Activated CD8-positive, alpha-beta T cell treated with anti-CD3 and anti-CD28 coated beads for 36 hours (primary cell): ENCODE measurements at places on chromosomes 12 and 14. TPM values are rescaled to one million over a fixed set of nuclear protein-coding genes. Genes with fewer than 3 reads are reported as not detected.

Gene DNAJC22
- total RNA-seq: not detected

Gene CEBPE
- 0.27 TPM for total RNA-seq

Gene TAS2R10
- not detected for total RNA-seq

- DNase-seq: no peak
- peaks cover 16% of the 10 kb centered on the region for H3K4me1 ChIP-seq
- no peak overlapping the region for H3K27ac ChIP-seq
- no peaks in the 10 kb centered on the region for H3K27me3 ChIP-seq
These were observed 42.2 kb upstream of the PTGR2 start for GRCh38 chr14:73809391-73809790.

GRCh38 chr12:115378291-115378690 is 694.3 kb upstream of the TBX3 start:
- H3K36me3 ChIP-seq: no peaks in the 10 kb centered on the region
- H3K27me3 ChIP-seq: peaks cover 1% of the 10 kb centered on the region
- DNase-seq: no peak
- H3K27ac ChIP-seq: no peak overlapping the region
- H3K4me3 ChIP-seq: no peak overlapping the region
- peaks cover 10% of the 10 kb centered on the region for H3K4me1 ChIP-seq

GRCh38 chr14:22573804-22574203 is 15.2 kb downstream of the DAD1 start:
- no peak for DNase-seq
- H3K4me3 ChIP-seq: no peak overlapping the region
- H3K4me1 ChIP-seq: peaks cover 51% of the 10 kb centered on the region
- H3K27ac ChIP-seq: no peak overlapping the region

DNA sequence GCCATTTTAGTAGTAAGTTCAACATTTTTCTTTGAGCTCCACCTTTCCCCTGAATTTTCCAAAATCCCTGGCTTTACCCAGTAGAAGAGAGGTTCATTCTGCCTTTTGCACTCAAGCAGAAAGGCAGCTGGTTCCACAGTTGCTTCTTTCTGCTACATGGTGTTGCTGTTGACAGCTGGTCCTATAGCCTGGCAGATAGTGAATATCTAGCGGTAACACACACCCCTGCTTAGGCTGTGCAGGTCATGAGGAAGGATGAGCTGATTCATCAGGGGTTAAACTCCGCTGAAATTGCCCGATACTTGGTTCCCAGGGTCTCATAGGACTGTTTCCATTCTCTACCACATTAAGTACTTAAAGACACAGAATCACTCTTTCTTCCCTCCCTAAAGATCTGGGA is 62.4 kb downstream of the PUS7L start:
- DNase-seq: no peak
- H3K27me3 ChIP-seq: peaks cover 4% of the 10 kb centered on the region
- H3K4me1 ChIP-seq: peaks cover 4% of the 10 kb centered on the region
- no peak overlapping the region for H3K4me3 ChIP-seq

- peak overlapping the region; percentile 82 for H3K4me3 ChIP-seq
- peaks cover 17% of the 10 kb centered on the region for H3K36me3 ChIP-seq
- peak; percentile 37 for DNase-seq
- H3K27me3 ChIP-seq: no peaks in the 10 kb centered on the region
These were observed 1.3 kb upstream of the DYRK2 start for GRCh38 chr12:67647181-67647798.

DNA sequence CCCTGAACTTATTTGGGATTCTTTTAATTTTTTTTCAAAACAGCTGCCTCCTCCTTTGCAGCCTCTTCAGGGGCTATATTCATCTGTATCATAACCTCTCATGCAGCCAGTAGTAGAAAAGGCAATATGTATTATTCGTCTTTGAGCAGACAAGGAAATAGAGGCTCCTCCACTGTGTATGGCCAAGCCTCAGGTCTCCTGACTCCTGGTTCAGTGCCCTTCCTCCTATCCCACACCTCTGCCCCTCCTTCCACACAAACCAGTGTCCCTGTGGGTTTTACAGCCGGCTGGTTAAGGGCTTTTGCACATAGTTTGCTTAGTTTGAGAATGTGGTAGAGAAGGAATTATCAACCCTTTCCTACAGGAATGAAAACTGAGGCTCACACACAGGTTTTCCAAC is 8.8 kb upstream of the ACVRL1 start:
- H3K36me3 ChIP-seq: no peaks in the 10 kb centered on the region
- H3K27ac ChIP-seq: no peak overlapping the region

GRCh38 chr12:132593521-132593920 is 16.9 kb downstream of the LRCOL1 start:
- no peaks in the 10 kb centered on the region for H3K36me3 ChIP-seq
- H3K4me3 ChIP-seq: no peak overlapping the region
- H3K27me3 ChIP-seq: peaks cover 12% of the 10 kb centered on the region
- no peak for DNase-seq
- H3K4me1 ChIP-seq: peaks cover 7% of the 10 kb centered on the region

DNA sequence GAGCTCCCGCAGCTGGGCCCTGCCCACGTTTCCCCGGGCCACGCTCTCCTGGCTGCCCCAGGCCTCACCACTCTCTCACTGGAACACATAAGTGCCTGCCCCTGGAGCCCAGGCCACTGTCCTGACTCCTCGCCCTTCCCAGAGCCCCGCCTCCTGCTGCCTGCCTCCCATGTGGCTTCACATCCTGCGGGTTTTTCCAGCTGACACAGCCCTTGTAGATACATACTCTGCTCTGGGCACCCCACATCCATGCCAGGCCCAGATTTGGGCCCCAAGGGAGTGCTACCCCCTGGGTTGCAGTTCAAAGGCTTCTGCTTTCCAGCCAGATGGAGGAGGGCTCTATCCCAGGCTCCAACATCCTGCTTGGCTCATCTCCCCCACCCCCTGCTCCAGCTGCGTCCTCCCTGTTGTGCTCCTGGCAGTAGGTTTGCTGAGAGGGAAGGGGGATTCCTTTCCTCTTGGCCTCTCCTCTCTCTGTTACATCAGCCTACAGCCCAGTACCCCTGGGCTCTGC is 60.1 kb downstream of the TSPAN9 start:
- H3K27ac ChIP-seq: no peak overlapping the region
- H3K4me3 ChIP-seq: no peak overlapping the region
- H3K27me3 ChIP-seq: peaks cover 13% of the 10 kb centered on the region
- H3K36me3 ChIP-seq: no peaks in the 10 kb centered on the region
- H3K4me1 ChIP-seq: no peaks in the 10 kb centered on the region

DNA sequence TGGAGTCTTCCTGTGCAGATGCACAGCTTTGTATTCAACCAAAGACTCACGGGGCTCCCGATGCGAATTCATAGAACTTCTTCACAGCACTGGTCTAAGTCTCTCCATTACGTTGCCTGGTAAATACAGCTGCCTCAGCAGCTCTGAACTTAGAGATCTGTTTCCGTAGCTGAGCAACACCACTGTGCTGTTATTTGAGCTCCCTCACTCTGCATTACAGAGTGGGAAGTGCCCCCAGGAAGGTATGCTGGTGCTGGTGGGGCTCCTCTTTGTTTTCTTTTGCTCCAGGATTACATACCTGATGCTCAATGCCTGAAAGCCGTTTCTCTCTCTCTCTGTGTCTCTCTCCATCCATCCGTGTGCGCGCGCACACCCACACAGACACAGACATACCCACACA is 227.5 kb upstream of the RMST start:
- H3K4me3 ChIP-seq: no peak overlapping the region
- H3K36me3 ChIP-seq: no peaks in the 10 kb centered on the region
- H3K27me3 ChIP-seq: peaks cover 2% of the 10 kb centered on the region
- H3K4me1 ChIP-seq: no peaks in the 10 kb centered on the region

DNA sequence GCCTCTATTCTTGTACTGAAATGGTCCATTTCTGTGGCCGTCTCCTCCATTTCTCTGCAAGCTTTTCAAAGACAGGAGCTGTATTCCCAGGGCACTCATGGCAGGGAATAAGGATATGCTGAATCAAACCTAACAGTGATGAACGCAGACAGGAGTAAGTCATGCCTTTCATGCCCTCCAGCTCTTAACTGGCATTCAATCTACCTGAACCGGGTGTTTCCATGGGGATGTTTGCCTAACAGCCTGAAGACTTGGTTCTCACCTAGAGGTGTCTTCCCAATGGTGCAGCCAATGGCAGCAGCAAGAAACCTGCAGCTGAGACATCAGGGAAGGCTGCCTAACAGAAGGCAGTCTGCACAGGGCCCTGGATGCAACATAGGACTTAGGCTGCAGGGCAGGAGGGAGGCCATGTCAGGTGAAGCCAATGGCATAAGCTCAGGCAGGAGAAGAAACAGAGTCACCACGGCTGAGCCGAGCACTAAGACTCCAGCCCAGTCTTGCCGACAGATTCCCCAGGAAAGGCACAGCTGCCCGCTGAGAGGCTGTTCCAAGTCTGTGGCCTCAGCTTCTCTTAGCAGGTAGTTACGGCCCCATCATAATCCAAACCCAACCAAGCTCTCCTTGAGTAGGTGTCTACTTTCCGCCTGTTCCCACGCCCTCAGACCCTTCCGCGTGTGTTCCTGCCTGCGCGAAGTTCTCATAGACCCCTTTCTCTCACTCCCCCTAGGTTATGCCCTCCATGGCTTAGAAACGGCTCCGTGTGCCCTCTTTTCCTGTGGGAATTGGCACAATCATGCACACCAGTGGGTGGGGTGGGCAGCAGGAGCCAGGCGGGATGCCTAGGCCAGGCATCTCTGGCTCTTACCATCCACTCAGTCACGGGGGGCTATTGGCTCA is 44.1 kb downstream of the VWF start:
- no peak overlapping the region for H3K4me3 ChIP-seq
- no peak for DNase-seq
- peaks cover 8% of the 10 kb centered on the region for H3K4me1 ChIP-seq
- no peak overlapping the region for H3K27ac ChIP-seq
